ENCODE measurements at places on chromosomes 13 and 19.

GRCh38 chr13:114142640-114143490 is 10.4 kb upstream of the RASA3 start:
- no peak for DNase-seq

DNA sequence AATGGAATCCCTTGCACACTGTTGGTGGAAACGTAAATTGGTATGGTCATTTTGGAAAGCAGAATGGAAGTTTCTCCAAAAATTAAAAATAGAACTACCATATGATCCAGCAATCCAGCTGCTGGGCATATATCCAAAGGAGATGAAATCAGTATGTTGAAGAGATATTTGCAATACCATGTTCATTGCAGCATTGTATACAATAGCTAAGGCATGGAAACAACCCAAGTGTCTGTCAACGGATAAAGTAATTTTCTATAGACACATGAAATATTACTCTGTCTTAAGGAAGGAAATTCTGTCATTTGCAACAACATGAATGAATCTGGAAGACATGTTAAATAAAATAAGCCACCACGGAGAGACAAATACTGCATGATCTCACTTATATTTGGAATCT is 124.7 kb downstream of the GPC5 start:
- DNase-seq: no peak

GRCh38 chr19:10256551-10256950 is 4.5 kb downstream of the MRPL4 start:
- DNase-seq: no peak

DNA sequence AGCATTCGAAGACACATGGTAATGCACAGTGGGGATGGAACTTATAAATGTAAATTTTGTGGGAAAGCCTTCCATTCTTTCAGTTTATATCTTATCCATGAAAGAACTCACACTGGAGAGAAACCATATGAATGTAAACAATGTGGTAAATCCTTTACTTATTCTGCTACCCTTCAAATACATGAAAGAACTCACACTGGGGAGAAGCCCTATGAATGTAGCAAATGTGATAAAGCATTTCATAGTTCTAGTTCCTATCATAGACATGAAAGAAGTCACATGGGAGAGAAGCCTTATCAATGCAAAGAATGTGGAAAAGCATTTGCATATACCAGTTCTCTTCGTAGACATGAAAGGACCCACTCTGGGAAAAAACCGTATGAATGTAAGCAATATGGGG is 16.2 kb upstream of the ZNF763 start:
- no peak for DNase-seq

- no peak for DNase-seq
Observed at GRCh38 chr19:2923510-2923909, 21.3 kb downstream of the ZNF77 start.

DNA sequence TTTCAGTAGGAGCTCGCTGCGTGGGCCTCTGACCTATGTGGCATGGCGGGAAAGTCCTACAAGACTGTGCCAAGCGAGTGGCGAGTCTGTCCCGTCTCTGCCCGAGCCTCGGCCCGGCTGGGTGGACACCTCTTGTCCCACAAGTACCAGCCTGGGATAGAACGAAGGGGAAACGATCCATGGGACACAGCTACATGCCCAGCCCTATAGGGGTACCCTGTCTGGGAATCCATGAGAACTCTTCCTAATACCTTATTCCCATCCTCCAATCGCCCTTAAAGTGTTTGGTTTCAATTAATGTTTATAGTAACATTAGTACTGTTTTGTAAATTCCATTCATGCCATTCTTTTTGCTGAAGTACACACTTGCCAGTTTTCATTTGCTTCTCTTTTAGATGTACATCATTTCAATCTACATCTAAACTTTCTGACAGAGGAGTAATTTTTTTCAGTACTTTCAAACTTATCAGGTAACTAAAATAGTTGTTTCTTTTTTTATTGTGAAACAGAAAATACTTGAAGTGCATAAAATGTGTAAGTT is 667 bp upstream of the ZNF790 start:
- DNase-seq: no peak

GRCh38 chr13:24270639-24271141 is 38.7 kb upstream of the C1QTNF9 start:
- no peak for DNase-seq

DNA sequence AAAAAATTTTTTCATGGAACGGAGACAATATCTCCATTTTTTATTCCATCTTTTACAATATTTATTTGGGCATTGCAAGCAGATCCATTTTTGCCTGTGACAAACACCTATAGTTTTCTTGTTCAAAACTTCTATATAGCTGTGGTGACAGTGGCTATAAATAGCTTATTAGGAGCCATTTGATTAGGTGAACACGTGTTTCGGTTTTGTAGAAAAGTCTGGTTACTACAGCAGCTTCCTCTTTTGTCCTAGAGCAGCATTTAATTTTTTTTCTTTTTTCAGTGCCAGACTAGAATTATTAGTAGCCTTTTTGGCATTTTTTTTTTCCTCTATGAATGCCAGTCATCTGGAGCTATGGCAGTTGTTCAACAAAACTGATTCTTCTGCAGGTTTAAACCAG is 123.5 kb downstream of the RXFP2 start:
- DNase-seq: no peak

DNA sequence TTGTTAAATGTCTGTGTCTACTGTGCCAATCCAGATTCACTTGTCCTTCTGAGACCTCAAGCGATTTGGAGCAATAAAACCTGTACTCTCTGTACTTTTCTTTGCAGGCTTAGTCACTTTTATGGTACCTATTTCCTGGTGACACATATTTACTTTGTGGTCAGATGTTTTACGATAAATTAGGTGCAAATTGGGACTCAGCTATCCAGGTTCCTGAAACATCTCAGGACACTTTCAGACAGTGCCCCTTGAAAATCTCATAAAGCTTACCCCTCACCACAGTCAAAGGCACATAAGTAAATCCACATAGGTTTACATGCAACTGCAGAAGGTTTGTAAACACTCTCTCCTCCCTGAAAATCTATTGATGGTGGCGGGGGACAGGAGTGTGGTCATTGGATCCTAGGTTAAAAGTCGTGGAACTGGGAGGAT is 438.8 kb downstream of the EFNB2 start:
- peak; percentile 45 for DNase-seq

- DNase-seq: no peak
Observed at GRCh38 chr13:98856983-98857382, 104.5 kb upstream of the SLC15A1 start.

- no peak for DNase-seq
Observed at GRCh38 chr13:56352361-56352760, 788.4 kb upstream of the PRR20A start.

GRCh38 chr13:111424134-111424533 is 103.7 kb downstream of the TEX29 start:
- no peak for DNase-seq

DNA sequence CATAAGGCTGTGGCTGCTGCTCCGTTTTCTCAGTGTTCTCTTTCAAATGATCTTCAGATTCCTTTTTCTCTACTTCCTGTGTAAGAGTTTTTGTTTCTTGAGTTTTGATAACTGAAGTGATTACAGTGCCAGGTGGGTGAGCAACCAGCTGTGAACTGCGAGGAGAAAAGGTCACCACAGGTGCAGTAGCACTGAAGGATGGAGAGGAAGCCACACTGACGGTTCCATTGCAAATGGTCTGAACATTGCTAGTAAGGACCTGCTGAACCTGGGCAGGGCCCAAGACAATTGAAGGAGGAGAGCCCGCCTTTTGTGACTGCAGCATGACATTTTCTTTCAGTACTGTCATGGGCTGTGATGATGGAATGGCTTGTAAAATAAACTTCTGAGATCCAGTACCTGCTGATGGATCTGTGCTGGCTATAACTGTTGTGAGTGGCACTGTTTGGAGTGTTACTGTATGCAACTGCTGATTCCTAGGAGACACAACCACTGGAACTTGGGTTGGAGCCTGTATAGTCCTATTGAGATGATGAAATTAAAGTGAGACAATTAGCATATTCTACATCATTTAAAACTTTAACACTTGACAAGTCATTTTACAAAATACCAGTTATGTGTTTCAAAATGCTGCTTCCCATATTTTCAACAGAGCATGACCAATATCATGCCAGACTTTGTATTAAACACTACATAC is 85.5 kb downstream of the ELF1 start:
- DNase-seq: no peak

GRCh38 chr13:33764716-33765115 is 53.2 kb upstream of the RFC3 start:
- no peak for DNase-seq
